Central memory CD8-positive, alpha-beta T cell (primary cell): ENCODE measurements at places on chromosomes 7 and 10.

- no peak for DNase-seq
Observed at GRCh38 chr10:88121361-88121760, 257.9 kb downstream of the PTEN start.

DNA sequence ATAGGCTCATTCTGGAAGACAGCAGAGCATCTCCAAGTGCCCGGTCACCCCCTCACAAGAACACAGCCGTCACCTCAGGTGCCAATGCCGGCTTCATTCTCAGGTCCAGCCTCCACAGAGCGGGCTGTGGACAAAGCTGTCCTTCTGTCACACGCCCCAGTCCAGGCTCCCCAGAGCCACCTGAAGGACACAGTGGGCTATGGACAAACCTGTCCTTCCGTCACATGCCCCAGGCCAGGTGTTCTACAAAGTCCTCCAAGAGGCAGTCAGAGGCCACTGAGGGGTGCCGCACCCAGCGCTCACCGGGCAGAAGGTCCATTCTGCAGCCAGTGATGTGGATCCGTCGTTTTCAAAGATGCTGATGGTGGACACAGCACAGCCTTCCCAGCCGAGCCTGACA is 173.2 kb upstream of the PPP2R2D start:
- no peak for DNase-seq

DNA sequence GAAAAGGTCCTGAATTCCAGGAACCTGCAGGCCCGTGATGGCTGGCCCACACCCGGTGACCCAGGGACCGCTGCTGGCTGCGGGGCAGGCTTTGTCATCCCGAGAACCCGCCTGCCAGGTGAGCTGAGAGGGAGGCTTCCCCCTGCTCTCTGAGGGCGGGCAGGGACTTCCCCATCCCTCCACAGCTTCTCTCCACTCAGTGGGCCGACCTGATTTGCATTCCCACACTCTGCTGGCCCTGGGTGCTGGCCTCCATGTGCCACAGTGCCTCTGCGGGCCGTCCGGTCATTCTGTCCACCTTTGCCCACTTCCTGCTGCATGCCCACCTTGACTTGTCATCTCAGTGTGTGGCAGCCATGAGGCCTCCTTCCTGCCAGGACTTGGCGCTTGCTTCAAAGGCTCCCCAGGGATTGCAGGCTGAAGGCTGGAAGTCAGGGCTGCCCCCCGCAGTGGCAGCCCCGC is 35.3 kb downstream of the PALD1 start:
- DNase-seq: no peak

DNA sequence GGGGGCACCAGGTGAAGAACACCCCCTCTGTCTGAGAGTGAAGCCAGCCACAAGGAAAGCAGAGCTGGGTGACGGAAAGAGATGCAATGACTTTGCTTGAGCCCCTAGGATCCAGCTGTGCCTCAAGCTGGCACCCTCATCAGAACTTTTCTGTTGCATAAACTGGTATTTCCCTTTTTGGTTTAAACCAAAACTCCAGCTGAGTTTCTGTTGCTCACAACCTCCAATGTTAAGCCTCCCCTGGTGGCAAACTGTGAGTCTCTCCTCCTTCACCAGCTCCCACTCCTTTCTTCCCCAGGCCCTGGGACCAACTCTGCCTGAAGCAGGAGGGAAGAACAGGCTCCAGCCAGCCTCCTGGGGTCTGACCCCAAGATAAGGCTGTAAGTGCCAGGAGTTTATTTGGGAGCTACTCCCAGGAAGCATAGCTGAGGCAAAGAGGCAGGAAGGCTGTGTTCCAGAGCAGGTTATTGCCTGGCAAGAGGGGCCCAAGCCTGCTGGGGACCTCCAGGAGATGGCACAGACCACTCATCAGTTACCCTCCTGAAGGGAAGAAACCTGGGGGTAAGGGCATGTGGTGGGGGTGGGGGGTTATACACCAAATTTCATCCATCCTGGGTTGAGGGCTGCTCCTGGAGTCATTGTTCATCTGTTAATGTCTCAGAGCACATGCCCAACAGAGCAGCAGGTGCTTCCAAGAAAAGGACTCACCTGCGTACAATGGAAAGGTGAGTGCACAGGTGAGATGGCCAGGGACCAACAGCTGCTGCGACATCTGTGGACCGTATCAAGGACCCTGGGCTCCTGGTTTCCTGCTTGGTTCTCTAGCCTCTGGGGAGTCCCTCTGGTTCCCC is 73.3 kb upstream of the NANOS1 start:
- DNase-seq: no peak

DNA sequence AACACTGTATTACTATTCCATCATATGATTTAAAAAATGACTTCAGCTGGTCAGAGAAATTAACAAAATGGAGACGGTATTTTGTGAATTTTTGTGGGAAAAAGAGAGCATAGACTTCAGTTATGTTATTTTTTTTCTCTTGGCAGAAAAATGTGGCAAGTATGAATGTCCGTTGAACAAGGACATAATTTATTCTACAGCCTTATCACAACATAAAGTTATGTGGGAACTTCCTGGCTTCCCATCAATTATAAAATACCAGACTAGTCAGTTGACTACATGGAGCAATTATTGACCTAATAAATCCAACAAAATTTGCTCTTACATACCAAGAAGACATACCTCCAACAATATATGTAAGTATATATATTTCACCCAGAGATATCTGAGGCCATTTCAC is 88.6 kb upstream of the PPP1R3A start:
- DNase-seq: no peak

DNA sequence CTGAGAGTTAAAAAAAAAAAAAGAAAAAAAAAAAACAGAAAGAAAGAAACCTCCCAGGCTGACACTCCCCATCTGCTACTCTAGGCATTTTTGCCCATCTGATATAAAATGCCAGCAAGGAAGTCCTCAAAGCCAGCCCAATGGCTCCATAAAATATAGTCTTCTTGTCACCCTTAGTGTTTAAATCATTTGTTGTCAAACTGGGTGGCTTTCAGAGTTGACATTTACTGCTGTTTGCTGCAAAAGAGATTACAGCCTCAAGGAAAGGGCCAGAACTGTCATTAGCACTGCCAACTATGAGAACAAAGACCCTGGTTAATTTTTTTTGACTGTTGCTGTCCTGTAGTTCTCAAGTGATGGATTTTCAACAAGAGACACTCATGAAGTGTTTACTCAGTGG is 86.5 kb downstream of the TRIL start:
- DNase-seq: no peak

GRCh38 chr10:13719425-13719824 is 132.7 kb downstream of the PRPF18 start:
- DNase-seq: no peak

DNA sequence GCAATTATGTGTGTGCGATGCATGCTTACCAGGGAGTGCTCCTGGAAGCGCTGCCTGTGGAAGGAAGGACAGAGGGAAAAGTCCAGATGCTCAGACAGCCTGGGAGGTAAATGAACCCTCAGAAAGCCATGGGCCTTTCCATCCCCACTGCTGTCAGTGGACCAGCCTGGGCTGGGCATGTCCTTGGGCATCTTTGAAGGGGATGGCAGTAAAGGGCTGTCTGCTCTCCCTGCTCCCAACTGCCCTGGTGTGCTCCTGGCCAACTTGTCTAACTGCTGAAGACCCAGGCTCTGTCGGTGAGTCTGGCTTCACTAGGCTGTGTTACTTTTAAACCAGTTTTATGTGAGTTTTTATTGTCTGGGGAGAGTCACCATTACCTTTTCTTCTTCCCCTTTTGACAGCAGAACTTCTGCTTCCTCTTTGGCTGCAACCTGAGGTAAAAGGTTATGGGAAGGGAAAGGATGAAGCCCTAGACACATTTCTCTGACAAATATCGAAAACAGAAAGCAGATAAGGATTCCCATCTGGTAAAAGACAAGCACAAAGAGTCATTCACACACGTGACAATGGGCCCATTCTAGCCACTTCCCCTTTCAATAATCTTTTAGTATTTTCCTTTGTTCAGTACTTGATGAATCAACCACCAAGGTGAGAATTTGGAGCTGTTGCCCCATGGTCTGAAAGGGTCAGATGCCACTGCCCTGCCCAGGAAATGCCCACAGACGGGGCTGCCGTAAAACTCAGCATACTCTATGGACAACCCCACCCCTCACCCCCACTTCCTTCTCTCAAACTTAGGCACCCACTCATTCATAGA is 27.6 kb upstream of the PIK3AP1 start:
- no peak for DNase-seq
